Stimulated activated CD4-positive, alpha-beta T cell treated with anti-CD3 and anti-CD28 coated beads, Interleukin-2, amount 100 ng/mL, for 48 hours (primary cell): ENCODE measurements at places on chromosomes 6 and 20.

DNA sequence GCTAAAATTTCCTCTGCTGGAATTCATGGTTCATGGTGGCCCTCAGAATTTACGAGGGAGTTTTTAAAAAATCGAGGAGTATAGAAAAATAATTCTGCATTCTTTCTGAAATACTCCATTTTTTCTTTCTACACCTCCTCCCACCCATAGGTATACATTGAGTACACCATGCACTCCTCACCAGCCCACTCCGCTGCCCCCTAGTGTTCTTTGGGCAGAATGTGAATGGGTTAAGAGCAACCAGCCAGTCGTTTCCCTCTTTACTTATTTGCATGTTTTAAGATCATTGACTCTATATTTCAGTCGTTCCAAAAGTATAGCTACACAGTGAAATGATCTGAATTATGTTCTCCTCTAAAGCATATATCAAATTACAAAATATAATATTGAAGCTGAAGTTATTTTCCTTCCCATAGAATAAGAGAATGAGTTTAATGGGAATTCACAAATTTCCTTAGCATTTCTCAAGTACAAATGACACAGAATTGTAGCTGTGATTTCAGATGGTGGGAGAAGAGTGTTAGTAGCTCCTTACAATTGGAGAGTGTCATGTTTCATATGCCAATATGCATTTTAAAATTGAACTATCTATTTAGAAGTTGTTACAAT is 977.7 kb upstream of the SLC35B3 start:
- DNase-seq, result no peak

GRCh38 chr6:39428152-39428551 is 105.7 kb upstream of the KCNK16 start:
- no peak for DNase-seq

- DNase-seq, result peak; percentile 94
Measured at GRCh38 chr6:31580807-31581433, 1.3 kb downstream of the LTB start.

DNA sequence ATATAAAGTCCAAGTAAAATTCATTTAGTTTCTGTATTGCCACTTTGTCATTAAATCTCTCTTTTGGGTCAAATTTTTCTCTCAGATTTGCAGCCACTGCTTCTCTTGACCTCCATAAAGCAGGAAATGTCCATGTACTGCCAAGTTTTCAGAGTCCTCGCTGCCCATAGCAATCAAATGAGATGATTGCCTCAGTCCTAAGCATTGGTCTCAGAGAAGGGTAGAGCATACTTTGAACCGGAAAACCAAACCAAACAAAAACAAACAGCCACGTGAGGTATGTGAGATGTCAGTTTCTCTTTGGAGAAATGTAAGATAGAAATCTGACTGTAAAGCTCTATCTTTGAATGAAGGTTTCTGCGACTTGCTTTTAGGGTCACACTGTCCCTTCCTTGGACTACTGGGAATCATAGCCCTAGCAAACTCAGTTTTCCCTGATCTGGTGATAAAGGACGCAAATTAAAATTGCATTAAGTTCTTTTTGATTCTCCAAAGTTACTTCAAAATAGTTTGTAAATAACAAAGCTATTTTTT is 505.4 kb upstream of the CITED2 start:
- DNase-seq, result no peak

- DNase-seq, result no peak
Measured at GRCh38 chr6:100663219-100663863, 198.6 kb upstream of the SIM1 start.

DNA sequence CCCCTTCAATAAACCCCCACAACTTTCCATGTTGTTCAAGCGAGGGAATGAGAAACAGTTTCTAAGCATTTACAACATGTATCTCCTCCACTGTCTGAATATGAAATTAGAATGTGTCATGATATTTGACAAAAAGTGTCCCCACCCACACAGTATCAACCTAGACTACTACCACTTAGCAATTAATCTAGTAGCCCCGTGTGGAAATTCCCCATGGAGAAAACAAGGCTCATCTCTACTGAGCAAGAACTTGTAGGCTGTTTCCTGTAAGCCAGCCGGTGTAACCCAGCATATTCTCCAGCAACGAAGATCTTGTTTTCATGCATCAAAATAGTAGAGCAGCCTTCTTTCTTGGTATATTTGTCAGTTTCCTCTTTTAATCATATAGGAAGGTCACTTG is 115.0 kb downstream of the IRF4 start:
- DNase-seq, result peak; percentile 56

DNA sequence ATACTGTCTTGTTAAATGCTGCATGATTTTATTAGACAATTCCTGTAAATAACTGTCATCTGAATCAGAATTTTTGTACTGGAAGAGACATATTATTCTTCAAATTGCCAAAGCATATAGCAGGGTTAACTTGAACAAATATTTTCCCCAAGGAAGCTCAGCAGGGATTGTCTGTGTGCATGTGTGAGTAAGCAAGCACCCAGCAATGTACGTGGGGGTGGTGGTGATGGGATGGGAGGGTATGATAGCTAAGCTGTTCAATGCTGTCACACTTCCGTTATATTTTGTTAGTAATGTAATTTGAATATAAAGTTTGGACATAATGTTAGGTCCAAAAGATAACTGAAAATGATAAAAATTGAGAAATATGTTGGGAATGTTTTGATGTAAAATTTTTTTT is 118.1 kb downstream of the MYB start:
- DNase-seq, result no peak
